ENCODE measurements at places on chromosomes 5 and 9.

DNA sequence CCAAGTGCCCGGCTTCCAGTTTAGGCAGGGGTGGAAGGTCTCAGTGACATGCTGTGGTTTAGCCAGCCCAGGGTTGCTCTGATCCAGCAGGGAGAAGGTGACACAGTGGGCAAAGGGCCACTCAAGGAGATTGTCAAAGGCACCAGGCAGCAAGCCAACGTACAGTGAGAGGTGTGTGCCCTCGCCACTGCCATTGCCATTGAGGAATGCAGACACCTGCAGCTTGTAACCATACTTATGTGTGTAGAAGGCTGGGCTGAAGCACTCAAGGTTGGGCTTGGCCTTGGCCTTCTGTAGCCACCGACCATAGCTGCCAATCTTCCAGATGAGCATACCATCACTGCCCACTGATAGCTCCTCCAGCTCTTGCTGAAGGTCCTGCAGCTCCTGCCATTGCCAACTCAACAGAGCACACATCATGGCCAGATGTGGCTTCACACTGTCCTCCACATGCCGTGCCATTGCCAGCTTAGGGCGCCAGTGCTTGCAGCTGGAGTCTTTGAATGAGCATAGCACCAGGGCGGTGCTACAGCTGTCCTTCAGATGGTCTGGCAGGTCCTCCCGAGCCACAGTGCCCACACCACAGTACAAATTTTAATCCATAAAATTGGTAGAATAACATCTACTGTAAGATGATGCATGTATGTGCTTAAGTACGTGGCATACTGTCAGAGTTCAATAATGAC is 59.7 kb upstream of the HMHB1 start:
- no peak for DNase-seq

GRCh38 chr5:57072218-57072892 is 101.5 kb upstream of the GPBP1 start:
- no peak for DNase-seq

DNA sequence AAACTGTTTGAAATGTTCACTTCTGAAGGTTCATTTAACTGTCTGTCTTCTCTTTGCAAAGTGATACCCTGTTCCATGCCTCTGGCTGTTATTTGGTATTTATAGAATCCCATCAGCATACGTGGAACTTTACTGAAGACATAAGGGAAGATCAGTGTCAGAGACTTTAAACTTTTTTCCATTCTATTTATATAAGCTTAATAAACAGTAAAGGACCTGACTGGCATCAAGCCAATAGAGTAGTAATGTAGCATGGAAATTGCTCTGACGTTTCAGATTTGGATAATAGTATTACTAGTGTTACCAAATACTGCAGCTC is 94.9 kb upstream of the MINAR2 start:
- DNase-seq: no peak

DNA sequence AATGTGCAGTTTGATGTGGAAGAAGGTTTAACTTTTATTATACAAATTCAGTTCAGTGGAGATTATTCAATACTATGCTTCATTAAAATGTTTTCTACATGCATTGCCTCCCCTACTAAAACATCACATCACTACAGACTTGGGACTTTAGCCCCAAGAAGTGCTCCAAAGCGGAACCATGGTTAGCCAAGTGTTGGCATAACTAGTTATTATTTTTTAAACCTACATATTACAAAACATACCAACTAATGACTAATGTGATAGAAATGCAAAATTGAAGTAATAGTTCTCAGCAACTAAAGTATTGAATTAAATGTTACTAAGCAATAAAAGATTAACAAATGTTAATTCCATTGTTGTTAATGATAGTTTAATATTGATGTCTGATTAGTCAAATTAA is 74.5 kb downstream of the XRCC4 start:
- no peak for DNase-seq

- DNase-seq: peak; percentile 34
Measured at GRCh38 chr9:129170229-129170628, 7.8 kb downstream of the IER5L start.

DNA sequence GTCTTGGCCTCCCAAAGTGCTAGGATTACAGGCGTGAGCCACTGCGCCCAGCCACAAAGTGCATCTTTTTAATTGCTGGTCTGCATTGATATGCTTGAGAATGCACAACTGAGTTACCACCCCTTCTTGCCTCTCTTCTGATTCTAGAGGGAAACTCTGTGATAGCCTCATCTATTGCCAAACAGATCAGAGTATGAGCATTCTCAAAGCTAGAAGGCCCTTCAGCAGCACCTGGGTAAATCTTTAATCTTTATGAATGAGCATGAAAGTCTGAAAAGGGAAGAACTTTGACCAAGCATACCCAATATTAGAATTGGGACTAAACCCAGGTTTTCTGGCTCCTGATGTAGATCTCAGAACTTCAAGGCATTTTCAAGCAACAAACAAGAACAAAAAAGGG is 298.3 kb upstream of the TNC start:
- DNase-seq: no peak

GRCh38 chr5:172732201-172732865 is 38.7 kb downstream of the DUSP1 start:
- DNase-seq: no peak

DNA sequence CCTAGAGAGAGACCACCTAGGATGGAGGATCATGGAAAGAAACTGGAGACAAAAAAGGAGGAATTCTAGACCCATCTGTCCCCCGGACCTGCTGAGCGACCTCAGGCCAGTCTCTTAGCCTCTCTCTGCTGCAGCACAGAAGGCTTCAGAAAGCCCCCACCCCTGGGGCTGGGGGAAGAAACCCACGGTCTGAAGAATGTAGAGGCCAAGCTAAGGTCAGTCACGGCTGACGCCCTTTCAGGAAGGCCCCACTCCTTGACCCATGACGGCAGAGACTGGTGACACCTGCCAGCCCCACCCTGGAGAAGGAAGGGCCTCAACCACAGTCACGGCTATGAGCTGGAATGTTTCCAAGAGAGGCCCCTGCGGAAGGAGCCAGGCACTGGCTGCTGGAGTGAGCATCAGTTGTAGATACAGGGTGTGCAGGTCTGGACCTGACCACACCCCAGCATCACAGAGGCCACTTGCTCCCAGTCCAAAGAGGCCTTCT is 120.5 kb upstream of the BOD1 start:
- no peak for DNase-seq

- no peak for DNase-seq
Measured at GRCh38 chr5:72498284-72498683, 8.9 kb downstream of the ZNF366 start.

DNA sequence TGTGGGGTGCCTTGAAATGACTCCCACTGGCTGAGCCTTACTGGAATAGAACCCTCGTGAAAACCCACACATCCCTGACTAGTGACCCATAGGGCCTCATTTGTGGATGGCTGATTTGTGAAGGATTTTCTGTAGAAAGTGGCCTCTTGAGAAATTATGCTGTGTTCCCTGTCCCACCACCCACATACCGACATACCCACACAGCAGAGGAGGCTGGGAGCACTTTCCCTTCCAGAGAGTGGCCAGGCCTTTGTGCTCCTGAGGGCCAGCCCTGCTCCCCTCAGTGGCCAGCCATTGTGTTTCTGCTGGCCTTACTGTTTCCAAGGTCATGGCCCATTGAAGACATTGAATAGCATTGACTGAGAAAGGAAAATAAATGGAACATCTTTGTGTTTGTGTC is 29.6 kb downstream of the IL9 start:
- no peak for DNase-seq

DNA sequence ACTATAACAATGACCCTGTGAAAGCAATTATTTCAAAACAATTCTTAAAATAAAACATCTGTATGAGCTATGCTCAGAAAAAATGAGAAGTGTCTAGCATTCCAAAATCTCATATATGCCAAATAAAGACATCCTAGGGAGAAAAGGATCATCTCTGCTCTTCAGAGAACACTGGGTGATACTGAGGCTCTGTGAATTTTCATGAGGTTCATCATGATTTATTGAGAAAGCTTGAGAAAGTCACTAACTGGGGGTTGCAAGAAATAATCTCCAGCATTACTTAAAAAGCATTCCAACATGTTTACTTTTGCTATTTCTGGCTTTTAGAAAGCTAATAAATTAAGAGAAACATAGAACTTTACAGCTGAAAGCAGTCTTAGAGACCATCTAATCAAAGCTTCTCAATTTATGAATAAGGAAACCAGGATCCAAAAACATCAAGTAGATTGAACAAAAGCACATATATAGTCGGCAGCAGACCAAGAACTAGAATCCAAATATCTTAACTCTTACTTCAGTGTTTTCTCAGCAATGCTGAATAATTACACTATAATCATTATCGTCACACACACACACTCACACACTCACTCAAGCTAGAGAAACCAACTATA is 372.8 kb downstream of the NR2F1-AS1 start:
- no peak for DNase-seq

GRCh38 chr9:35976726-35977125 is 18.8 kb upstream of the OR2S2 start:
- no peak for DNase-seq

DNA sequence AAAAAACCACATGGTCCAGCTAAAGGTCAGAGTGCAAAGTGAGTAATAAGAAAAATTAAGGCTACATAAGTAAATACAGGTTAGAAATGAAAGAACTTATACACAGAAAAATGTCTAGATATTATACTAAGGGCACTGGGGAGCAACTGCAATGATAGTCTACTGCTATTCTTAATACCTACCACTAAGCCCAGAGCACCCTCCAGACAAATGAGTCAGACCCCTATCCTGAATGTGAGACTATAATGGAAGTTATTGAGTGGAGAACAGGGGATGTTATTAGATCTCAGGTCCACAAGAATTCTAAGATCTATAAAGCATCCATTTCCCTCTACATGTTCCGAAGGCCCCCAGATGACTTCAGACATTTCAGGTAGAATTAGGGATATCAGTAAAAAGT is 438.3 kb downstream of the PRELID2 start:
- DNase-seq: no peak

DNA sequence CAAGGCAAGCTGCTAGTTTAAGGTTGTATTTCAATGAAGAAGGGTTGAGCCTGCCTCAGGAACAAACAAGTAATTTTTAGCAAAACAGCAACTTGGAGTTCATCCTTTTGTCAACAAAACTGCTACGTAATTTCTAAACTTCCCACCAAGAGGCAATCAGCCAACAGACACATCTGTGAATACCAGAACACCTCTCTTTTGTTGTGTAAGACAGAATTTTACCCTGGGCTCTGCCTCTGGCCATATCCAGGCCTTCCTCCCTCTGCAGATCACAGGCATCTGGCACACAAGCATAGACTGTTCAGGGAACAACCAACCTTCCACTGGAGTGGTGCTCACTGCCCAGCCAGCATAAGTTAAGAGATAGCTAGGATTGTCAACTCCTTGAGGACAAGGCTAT is 409.0 kb downstream of the SPOCK1 start:
- DNase-seq: no peak

- no peak for DNase-seq
Measured at GRCh38 chr5:60527072-60527471, 172.9 kb downstream of the DEPDC1B start.

GRCh38 chr5:174723979-174724483 is 351 bp upstream of the MSX2 start:
- no peak for DNase-seq

- no peak for DNase-seq
Measured at GRCh38 chr5:312845-313244, 8.7 kb upstream of the AHRR start.

- no peak for DNase-seq
Measured at GRCh38 chr5:18507114-18507513, 872.9 kb downstream of the TAF11L14 start.

DNA sequence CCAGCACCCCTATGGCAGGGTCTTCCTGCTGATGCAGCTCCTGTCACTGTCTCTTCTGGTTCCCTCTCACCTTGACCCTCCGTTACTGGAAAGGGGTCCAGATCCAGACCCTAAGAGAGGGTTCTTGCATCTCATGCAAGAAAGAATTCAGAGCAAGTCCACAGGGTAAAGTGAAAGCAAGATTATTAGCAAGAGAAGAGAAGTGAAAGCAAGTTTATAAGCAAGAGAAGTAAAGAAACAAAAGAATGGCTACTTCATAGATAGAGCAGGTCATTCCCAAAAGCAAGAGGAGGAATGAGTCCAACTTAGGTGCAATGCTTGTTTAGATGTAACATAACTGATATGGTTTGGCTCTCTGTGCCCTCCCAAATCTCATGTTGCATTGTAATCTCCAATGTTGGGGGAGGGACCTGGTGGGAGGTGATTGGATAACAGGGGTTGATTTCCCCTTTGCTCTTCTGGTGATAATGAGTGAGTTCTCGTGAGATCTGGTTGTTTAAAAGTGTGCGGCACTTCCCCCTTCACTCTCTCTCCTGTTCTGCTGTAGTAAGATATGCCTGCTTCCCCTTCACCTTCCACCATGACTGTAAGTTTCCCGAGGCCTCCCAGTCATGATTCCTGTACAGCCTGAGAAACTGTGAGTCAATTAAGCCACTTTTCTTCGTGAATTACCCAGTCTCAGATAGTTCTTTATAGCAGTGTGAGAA is 183.3 kb downstream of the MED10 start:
- no peak for DNase-seq

- no peak for DNase-seq
Measured at GRCh38 chr5:118220556-118221195, 767.7 kb downstream of the DTWD2 start.

DNA sequence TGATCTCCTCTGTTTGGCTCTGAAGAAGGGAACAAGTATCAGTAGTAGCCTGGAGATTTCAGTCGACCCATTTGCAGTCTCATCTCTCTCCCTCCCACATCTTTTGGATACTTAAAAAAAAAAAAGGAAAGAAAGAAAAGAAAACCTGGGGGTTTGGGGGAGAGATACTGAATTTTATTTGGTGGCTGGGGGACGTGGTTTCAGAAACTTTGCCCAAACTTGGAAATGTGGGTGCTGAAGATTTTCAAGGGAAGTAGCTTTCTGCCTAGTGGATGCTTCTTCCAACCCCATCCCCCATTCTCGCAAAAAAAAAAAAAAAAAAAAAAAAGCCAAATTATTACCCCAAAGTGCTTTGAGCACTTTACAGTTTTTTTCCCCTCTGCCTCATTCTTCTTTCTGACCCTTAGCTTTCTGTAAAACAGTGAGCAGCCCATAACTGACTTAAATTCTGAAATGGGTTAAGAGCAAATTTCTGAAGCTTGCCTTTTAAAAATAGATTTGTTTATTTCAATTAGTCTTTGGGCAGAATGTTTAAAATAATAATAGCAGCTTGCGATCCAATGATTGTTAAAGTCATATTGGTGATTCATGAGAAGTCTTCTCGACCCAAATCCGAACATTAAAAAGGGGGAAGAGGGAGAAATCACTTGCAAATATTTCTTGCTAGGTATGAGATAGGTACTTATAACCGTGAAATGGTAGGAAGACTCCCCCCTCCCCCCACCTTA is 894 bp downstream of the FST start:
- no peak for DNase-seq

DNA sequence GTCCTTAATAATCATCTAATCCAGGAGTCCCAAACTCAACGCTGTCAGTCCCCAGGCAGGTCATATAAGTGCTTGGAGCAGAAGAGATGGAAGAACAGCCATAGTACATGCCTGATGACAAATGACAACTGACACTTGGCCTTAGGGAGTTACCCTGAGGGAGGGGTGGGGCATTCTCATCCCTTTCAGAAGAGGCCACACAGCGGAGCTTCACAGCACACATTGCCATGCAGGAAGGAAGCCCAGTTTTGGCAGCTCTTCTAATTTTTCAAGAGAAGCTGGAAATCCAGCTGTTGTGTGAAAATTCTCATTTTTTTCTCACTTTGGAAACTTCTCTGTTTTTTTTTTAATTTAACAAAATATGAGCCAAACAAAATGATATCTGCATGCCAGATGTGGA is 89.0 kb downstream of the ASTN2 start:
- DNase-seq: no peak

GRCh38 chr5:74570250-74570649 is 70.3 kb downstream of the ENC1 start:
- DNase-seq: peak; percentile 26

All from activated CD4-positive, alpha-beta T cell treated with anti-CD3 and anti-CD28 coated beads, Interleukin-10, Interleukin-2, amounts not matched to agents 100 ng/mL and 50 ng/mL, durations not matched to agents 16 hours and 8 hours (primary cell).